ENCODE measurements at places on chromosomes 4 and X.

DNA sequence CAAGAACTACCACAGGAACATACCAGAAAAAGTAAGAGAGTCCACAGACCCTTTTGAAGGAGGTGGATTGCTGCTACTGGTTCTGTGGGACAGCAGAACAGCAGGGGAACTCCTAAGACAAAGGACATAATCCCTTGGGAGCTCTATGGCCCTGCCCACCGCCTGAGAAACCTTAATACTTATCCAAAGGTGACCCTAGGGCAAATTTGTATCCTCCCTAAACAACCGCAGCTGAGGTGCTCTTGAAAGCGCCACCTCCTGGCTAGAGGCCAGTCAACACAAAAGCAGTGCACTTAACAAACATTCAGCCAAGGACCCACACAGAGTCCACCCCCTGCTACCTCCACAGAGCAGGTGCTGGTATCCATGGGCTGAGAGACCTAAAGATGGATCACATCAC is 136.8 kb downstream of the ADAM29 start:
- no peak for DNase-seq

GRCh38 chr4:23171976-23172375 is 479.2 kb downstream of the GBA3 start:
- no peak for DNase-seq

DNA sequence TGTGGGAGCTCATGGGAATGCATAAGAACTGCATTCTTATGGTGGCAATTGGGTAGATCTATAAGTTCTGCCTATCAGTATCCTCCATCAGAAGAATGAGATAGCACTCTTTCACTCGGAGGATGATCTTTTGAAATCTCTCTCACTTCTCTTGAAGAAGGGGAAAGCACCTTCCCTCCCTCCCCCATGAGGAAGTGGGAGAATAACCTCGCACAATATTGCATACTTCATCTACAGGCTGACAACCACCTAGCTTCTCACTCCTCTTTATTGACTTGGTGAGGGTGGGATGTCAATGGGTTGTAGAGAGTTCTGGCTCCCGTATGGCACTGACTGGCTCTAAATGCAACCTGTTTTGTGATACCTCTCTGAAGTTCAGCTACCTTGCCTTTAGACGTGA is 146.7 kb upstream of the SPOCK3 start:
- DNase-seq: no peak

DNA sequence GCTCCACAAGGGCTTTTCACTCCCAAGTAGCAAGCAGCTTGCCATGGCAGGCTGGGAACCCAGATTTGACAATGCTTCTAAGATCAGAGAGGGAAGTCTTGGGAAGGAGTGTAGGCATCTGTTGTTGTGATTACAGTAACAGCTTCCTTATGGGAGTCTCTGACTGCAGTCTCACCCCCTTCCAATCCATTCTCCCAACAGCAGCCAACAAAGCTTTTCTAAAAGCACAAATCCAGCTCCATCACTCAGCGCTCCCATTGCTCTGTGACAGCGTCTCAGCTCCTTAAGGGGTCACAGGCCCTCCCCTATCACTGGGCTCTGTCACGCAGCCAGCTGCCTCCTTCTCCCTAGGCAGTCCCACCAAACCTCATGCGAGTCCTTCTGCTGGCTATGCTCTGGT is 7.1 kb downstream of the IGFBP7 start:
- peak; percentile 55 for DNase-seq

DNA sequence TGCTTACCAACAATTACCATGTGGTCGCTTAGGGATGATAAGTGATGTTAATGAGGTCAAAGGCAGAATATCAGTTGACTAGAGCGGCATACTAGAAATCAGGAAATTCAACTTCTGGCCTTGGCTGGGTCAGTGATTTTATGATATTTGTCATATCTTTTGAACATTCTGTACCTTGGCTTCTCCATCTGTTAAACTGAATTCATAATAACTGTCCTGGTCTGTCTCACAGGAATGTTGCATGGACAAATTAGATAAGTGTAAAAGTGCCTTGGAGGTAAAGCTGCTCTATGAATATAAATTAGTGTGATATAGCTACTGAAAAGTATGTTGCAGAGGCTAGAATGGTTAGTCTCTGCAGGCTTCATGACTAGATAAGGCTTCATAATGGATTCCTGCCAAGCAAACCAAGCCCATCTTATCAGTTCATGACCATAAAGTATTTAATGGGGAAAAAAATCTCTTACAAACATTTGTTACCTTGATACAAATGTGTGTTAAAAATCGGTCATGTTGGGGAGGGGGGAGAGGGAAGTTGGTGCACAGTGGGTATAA is 104.6 kb upstream of the BMPR1B start:
- no peak for DNase-seq

DNA sequence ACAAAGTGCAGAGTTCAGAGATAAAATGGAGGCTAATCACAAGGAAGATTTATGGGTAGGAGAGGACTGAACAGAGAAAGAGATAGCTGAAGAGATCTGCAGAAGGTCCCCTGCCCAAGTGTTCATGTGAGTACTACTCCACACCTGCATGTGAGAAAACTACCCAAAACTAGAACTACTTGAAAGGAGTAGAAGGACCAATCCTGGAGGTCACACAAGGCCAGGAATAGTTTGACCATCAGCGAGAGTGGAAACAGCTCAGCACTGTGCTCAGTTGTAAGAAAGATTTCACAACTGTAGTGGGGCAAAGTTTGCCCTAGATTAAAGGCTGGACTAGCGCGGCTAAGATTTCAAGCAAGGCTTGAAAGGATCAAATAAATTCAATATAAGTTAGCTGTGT is 422.7 kb upstream of the LCORL start:
- DNase-seq: no peak

- DNase-seq: no peak
These were observed 24.6 kb downstream of the GPAT3 start for GRCh38 chr4:83560523-83560922.

- DNase-seq: no peak
These were observed 207.7 kb downstream of the RCHY1 start for GRCh38 chr4:75306506-75306905.

DNA sequence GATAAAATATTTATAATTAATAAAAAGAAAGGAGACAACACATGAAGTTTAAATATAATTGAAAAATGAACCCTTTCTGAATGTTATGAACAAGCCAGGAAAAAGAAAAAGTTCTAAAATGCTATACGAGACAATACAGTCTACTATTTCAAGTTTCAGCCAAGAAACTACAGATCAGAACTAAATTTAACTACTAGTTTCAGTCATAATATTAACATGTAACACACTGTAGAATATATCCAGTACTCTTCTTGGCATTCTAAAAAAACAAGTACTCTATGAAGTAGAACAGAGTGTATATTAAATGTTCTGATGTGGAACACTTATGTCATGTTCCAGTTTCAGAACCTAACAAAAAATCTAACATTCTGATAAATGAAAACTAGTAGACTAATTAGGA is 679.7 kb downstream of the FAT4 start:
- no peak for DNase-seq

- DNase-seq: no peak
These were observed 145.9 kb upstream of the NLGN4X start for GRCh38 chrX:6374556-6374955.

- no peak for DNase-seq
These were observed 89.3 kb upstream of the LNX1 start for GRCh38 chr4:53680598-53680997.

DNA sequence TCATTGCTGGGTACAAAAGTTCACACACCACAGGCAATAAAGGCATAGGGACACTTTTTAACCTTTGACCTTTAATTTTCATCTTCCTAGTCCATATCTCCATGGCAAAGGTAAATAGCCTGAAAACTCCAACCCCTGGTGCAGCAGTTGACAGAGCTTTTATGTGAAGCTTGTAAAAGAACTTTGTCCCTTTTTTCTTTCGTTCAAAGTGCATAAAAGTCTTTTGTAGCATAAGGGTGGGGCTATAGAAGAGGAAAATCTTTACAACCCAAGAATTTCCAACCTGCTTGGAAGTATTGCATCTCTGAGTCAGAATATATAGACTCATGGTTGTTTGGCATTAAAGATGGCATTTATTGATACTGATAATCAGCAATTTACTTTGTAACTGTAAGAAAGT is 20.4 kb downstream of the POF1B start:
- DNase-seq: no peak

DNA sequence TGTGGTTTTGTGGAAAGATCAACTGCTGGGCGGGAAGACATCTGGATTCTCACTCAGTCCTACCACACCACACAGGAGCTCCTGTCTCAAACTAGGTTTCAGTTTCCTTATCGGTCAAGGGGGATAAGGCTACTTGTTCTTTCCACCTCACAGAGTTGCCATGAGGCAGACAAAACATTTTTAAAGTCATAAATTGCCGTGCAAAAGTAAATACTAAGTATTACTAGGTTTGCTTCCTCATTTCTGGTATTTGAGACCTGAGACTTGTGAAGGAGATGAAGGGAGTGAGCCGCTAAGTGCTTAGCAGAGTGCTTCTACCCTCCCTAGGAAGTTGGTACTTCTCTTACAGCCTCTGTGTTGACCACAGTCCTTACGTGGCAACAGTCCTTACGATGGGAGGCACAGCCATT is 1.5 kb downstream of the LAP3 start:
- DNase-seq: no peak

DNA sequence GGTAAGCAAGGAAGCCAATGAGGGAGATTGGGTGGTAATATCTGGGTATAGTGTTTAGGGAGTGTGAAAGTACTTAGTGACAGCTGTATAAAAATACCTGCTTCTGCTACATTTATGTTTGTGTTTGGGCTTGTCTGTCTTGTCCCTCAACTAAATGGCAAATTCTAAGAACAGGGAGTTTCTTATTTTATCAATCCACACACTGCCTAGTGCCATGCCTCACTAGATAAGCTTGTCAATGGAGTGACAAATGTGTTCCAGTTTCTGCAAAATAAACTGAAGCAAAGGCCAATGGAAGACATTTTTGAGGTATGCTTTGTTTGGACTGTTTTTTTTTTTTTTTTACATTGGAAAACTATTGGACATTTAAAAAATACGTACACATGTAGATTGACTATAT is 418.0 kb downstream of the SH2D1A start:
- DNase-seq: no peak

- no peak for DNase-seq
These were observed 30.8 kb downstream of the RBBP7 start for GRCh38 chrX:16839219-16839851.

DNA sequence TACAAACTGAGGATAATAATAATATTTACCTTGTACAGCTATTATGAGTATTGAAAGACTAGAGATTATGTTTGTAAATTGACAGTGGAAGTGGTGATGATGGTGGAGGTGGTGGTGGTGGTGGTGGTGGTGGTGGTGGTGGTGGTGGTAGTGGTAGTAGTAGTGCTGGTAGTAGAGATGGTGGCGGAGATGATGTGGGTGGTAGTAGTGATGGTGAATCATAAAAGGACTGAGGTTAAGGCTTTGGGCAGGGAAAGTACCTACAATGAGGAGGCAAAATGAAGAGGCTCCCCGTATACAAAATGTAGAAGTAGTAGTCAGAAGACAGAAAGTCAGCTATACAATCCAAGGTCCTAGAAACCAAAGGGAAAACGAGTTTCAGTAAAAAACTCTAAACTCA is 214.1 kb downstream of the BCOR start:
- DNase-seq: no peak

DNA sequence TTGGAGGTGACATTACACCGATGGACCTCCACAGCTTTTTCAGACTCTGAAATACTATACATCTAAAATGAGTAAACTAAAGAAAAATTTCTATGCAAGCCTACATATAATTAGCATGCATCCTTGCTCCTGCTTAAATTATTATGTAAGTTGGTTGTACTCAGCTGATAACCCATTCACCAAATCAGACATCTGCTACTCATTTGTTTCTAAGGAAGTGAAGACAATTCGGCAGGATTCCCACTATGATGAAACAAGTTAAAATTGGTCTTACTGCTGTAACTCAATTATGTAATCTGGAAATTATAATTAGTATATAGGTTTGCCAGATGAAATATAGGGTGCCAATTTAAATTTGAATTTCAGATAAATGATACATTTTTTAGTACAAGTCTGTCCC is 59.5 kb upstream of the FGF13 start:
- no peak for DNase-seq

- no peak for DNase-seq
These were observed 12.0 kb downstream of the GAGE1 start for GRCh38 chrX:49610718-49611310.

DNA sequence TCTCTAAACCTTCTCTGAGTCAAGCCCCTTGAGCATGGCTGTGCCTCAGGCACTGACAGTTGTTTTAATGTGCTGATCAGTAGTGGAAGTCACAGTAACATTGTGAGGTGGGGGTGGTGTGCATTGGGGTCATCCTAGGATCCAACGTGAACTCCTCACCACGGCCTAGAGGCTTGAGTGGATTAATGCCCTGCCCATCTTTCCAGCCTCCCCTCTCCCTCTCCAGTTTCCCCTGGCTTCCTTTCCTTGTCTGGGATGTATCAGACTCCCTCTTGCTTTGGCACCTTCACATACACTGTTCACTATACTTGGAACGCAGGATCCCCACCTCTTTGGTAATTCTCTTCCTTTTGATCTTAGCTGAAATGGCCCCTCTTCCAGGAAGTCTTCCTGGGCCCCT is 13.3 kb upstream of the PJA1 start:
- no peak for DNase-seq

GRCh38 chr4:124873361-124874171 is 161.0 kb upstream of the ANKRD50 start:
- DNase-seq: no peak

DNA sequence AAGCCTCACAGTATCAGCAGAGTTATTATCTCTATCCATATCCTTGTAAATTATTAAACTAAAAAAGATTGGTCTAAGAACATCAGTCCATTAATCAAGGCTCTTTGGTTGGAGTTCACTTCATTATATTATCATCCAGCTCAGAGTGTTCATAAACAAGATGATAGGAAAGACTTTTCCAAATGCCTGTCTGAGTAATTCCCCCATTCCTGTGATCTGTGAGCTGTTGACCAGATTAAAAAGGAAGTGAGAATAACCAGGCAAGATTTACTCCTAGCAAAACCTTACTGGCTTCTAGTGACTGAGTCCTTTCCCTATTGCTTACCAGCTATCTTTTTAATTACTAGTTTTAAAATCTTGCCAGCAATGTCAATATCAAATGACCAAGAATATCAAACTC is 14.9 kb downstream of the PKD2 start:
- DNase-seq: no peak

GRCh38 chrX:1126738-1127137 is 85.7 kb downstream of the CRLF2 start:
- no peak for DNase-seq

DNA sequence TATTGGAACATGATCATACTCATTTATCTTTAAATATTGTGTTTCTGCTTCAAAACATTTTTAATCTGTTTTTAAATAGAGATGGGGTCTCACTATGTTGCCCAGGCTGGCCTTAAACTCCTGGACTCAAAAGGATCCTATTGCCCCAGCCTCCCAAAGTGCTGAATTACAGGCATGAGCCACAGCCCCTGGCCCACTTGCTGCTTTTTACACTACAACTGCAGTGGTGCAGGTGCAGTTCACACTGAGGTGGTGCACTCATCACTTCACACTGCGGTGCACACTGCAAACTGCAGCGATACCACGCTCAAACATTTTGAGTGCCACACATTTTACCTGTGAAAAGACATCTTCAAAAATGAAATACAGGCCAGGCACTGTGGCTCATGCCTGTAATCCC is 10.8 kb downstream of the RPS3A start:
- no peak for DNase-seq
